AG04449 (cell line): ENCODE measurements at places on chromosomes 6 and 20.

GRCh38 chr20:19909725-19910124 is 107.4 kb upstream of the NAA20 start:
- DNase-seq: no peak

GRCh38 chr6:155227046-155227445 is 36.8 kb upstream of the CLDN20 start:
- DNase-seq: no peak

DNA sequence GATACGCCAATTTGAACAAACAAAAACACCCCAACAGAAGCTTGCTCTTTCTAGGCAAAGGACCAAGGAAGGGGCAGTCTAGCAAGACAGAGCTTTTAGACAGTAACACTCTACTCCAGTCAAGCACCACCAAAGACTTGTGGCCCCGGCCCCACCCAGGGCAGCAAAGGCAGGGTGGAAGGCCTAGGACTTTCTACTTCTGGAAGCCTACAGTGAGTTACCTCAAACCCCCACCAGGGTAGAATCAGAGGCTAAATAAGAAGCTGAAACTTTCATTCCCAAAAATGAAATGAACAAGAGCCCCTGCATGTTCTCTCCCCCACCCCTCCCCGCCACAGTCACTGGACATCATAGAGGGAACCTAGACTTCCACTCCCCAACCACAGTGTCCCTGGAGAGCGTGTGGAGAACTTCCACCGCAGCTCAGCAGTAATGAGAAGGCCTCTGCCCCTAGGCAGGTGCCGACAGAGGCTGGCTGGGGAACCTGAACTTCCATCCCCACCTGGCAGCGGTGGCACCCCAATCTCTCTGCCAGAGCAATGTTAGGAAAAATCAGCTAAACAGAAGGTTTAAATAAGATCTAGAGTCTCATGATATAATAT is 40.0 kb downstream of the KATNA1 start:
- DNase-seq: no peak

DNA sequence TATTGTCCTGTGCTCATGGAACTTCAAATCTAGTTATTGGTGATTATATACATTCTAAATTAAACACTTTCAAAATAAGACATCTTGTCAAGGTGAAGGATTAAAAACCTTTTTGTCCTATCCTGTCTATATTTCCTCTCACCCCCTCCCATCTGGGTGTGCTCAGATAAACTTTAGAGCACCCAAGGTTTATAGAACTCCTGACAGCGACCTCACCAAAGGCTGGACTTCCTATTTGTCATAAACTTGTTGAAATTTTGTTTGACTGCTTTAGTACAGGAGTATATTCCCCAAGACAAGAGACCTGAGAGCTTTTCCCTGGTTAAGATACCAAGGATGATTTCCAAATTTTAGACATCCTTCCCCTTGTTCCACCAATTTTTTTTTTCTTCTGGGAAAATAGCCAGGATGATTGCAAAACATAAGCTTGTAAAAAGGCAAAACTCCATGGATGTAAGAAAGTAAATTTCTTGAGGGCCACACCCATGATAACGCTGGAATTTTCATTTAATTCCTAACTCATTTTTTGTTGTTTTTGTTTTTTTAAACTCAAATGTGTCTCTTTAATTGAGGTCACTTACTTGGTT is 33.0 kb downstream of the CARMIL1 start:
- DNase-seq: no peak

DNA sequence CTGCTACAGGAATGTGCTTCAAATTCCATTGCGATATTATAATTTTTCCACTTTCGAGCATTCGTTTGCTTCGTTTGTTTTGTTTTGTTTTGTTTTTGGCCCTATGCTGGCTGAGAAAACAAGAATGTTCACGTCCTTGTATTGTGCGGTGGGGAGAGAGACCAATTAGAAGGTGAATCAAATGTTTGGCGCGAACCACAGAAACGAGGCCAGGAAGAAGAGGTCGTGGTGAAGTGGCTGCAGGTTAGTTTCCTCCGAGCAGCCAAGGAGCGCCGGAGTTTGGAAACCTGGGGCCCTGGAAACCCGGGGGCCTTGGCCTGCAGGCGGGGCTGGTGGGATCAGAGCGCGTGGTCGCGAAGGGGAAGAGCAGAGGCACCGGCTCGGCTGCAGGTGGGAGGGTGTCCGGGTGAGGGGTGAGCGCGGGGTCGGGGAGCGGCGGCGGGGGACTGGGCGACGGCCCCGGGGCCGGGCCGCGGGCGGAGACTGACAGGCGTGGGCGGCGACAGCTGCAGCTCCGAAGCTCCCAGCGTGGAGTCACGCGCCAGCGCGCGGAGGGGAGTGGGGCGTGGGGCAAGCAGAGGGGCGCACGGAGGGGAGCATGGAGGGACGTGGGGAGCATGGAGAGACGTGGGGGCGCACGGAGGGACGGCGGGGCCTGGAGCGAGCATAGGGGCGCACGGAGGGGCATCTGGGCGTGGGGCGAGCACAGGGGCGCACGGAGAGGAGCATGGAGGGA is 141.5 kb upstream of the PDE10A start:
- no peak for DNase-seq

- DNase-seq: no peak
Measured at GRCh38 chr6:122790423-122791309, 1.6 kb downstream of the SMPDL3A start.
